K562 (cell line): ENCODE measurements at places on chromosomes 5 and 9.
A peak's percentile ranks its signal among the peaks of the same experiment; 100 is the strongest.

DNA sequence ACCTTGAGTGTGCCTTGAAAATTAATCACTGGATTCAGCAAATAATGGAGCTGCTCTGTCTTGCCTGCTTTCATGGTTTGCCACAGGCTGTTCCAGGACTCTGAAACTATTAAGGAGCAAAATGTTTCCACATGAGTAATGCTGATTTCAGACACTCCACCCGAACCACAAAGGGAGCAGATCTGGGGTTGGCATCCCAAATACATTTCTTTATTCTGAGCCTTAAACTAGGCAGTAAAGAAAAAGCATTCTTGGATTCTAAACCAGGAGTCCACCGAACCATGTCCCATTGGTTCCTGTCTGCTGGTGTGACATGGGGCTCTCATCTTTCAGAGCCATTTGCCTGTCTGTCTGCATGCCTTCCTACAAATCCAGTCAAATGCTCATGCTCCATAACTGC is 10.1 kb upstream of the C1QTNF3 start:
- H3K27me3 ChIP-seq, result no peaks in the 10 kb centered on the region
- H3K4me1 ChIP-seq, result no peaks in the 10 kb centered on the region
- no peaks in the 10 kb centered on the region for H3K36me3 ChIP-seq
- H3K27ac ChIP-seq, result no peak overlapping the region
- DNase-seq, result no peak

DNA sequence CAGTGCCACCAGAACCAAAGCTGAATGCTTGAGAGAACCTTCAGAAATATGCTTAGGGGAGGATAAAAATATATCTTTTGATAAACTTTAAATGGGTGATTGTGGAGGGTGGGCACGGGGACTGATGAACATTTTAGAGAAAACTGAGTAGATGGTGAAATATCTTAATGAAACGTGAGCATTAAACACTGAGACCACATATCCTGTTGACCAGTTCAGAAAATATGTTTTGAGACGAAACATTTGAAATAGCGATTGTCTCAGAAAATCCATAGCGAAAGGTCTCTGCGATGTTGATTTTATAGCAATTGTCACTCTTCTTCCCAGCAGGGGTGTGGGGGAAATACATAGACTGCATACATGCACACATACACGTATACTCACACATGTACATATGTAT is 231.0 kb downstream of the ESM1 start:
- no peaks in the 10 kb centered on the region; the same call in 1 of the 3 replicates for H3K4me1 ChIP-seq
- H3K36me3 ChIP-seq, result no peaks in the 10 kb centered on the region
- H3K27ac ChIP-seq, result no peak overlapping the region
- no peaks in the 10 kb centered on the region for H3K27me3 ChIP-seq
- no peak overlapping the region for H3K4me3 ChIP-seq
- no peak for DNase-seq

DNA sequence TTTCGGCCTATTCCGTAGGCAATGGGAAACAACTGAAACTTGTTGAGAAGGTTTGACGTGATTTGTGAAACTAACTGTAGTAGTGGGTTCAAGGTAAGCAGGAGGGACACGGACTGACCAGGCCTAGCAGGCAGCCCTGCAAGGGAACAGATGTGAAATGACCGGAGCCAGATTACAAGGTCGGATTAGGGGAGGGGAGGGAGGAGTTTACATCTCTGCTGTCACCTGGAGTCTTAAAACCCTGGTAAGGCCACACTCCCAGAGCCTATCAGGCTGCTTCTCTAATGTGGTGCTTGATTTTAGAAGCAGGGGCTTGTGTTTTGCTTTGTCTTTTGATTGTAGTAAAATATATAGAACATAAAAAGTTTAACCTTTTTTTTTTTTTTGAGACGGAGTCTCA is 3.5 kb upstream of the SPTAN1 start:
- H3K27ac ChIP-seq, result no peak overlapping the region
- H3K27me3 ChIP-seq, result peaks cover 3% of the 10 kb centered on the region; the same call in 1 of the 3 replicates
- H3K36me3 ChIP-seq, result no peaks in the 10 kb centered on the region
- no peak overlapping the region for H3K4me3 ChIP-seq
- peak; percentile 38 for DNase-seq

- no peak overlapping the region for H3K4me3 ChIP-seq
- H3K27me3 ChIP-seq, result no peaks in the 10 kb centered on the region
- H3K36me3 ChIP-seq, result no peaks in the 10 kb centered on the region
- no peak overlapping the region for H3K27ac ChIP-seq
- DNase-seq, result no peak
These were observed 189.4 kb downstream of the NXNL2 start for GRCh38 chr9:88724331-88724730.

DNA sequence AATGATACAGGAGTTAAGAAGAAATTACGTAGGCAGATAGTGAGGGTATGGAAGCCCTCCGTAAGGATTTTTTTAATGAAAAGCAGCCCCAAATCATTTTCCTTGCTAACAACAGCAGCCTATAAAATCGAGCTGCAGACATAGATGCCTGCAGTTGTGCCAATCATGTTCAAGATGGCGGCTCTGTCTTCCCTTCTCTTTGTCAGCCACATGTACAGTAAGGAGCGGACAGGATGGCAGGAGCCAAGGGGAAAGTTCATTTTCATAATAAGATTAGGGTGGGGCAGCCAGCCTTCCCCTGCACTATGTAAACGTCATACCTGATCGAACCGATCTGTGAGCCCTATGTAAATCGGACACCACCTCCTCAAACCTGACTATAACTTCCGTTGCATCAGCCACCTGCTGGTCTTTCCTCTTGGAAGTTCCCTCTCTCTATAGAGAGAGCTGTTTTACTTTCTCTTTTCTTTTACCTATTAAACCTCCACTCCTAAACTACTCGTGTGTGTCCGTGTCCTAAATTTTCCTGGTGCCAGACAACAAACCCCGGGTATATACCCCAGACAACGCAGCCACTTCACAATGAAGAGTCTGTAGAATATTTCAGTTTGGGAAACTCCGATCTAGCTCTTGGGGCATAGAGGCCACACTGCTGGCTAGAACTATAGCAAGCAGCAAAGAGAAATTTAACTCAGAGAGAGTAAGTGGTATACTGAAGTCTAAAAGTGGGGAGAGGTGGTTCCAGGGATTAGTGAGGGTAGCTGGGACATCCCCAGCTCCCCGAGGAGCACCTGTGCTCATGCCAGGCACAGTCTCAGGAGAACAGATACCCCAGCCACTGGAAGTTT is 20.8 kb upstream of the SLC24A2 start:
- no peaks in the 10 kb centered on the region for H3K36me3 ChIP-seq
- no peaks in the 10 kb centered on the region for H3K27me3 ChIP-seq
- H3K4me1 ChIP-seq, result no peaks in the 10 kb centered on the region
- no peak overlapping the region for H3K27ac ChIP-seq
- DNase-seq, result no peak

- no peak for DNase-seq
- no peaks in the 10 kb centered on the region; the same call in 1 of the 2 replicates for H3K4me1 ChIP-seq
These were observed 95.0 kb downstream of the MRPS27 start for GRCh38 chr5:72224946-72225463.

DNA sequence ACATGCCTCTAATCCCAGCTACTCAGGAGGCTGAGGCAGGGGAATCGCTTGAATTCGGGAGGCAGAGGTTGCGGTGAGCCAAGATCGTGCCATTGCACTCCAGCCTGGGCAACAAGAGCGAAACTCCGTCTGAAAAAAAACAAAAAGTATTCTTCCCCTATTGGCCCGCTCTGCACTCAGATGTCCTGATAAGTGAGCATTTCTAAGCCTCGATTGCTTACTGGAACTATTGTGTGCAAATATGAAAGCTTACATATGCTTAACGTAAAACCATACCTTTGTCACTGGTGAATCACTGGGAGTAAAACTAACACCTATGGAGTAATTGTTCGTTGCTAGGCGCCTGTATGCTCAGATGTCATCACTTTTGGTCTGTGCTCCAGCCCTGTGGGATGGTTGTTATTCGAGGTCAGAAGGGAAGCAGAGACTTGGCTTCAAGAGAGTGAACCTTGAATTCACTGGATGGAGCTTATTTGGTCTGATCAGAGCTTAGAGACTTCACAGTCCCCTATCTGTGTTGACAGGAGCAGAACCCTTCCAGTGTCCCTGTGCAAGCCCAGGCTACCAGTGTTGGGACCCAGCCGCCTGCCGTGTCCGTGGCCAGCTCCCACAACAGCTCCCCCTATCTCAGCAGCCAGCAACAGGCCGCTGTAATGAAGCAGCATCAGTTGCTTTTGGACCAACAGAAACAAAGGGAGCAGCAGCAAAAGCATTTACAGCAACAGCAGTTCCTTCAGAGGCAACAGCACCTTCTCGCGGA is 25.3 kb upstream of the LTC4S start:
- no peak for DNase-seq
- no peak overlapping the region for H3K4me3 ChIP-seq
- peaks cover 21% of the 10 kb centered on the region for H3K4me1 ChIP-seq
- H3K27me3 ChIP-seq, result no peaks in the 10 kb centered on the region
- H3K27ac ChIP-seq, result no peak overlapping the region
- H3K36me3 ChIP-seq, result peaks cover 87% of the 10 kb centered on the region

DNA sequence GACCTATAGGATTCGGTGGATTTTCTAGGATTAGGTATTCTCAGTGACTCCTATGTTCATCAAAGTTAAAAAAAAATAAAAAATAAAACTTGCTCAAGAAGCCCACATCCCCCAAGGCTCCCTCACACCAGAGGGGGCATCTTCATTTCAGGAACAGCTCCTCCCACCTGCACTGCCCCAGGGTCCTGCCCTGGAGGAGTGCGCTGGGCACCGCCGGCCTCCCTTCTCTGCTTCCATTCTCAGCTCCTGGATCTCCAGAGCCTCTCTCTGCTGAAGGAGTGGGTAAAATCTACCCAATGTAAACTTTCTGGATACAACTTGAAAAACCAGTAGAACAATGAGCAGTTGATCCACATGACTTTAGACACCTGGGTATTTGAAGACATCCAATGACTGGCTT is 359.8 kb upstream of the IRX4 start:
- H3K4me1 ChIP-seq, result peaks cover 3% of the 10 kb centered on the region; the same call in 1 of the 2 replicates
- DNase-seq, result no peak
- H3K4me3 ChIP-seq, result no peak overlapping the region
- H3K36me3 ChIP-seq, result no peaks in the 10 kb centered on the region
- no peak overlapping the region for H3K27ac ChIP-seq

- H3K4me3 ChIP-seq, result no peak overlapping the region
- H3K27me3 ChIP-seq, result no peaks in the 10 kb centered on the region
- no peak for DNase-seq
- no peak overlapping the region for H3K27ac ChIP-seq
- no peaks in the 10 kb centered on the region for H3K36me3 ChIP-seq
- no peaks in the 10 kb centered on the region for H3K4me1 ChIP-seq
These were observed 187.7 kb downstream of the TLE4 start for GRCh38 chr9:79759460-79759859.

- H3K36me3 ChIP-seq, result no peaks in the 10 kb centered on the region
- no peak overlapping the region for H3K4me3 ChIP-seq
- H3K27me3 ChIP-seq, result peaks cover 6% of the 10 kb centered on the region; the same call in 1 of the 3 replicates
- H3K27ac ChIP-seq, result no peak overlapping the region
- no peak for DNase-seq
- H3K4me1 ChIP-seq, result no peaks in the 10 kb centered on the region
These were observed 64.8 kb downstream of the COL27A1 start for GRCh38 chr9:114220061-114220541.

DNA sequence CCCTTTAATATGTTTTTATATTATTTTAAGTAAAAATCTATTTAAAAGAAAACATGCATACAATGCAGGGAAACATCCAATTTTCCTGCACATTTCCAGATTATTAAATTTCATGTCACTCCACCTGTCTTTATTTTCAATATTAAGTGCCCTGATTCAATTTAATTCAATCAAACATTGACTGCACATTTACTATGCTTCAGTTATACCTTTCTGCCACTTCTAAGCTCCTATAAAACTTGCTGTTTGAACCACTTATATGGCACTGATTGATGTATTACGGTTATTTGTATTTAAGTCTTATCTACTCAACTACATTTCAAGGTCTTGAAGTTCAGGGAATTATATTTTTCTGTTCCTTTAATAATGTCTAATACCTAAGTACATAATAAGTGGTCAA is 198.0 kb downstream of the CAVIN4 start:
- H3K4me1 ChIP-seq, result no peaks in the 10 kb centered on the region
- no peaks in the 10 kb centered on the region for H3K36me3 ChIP-seq
- no peak overlapping the region for H3K27ac ChIP-seq
- H3K4me3 ChIP-seq, result no peak overlapping the region
- DNase-seq, result no peak

DNA sequence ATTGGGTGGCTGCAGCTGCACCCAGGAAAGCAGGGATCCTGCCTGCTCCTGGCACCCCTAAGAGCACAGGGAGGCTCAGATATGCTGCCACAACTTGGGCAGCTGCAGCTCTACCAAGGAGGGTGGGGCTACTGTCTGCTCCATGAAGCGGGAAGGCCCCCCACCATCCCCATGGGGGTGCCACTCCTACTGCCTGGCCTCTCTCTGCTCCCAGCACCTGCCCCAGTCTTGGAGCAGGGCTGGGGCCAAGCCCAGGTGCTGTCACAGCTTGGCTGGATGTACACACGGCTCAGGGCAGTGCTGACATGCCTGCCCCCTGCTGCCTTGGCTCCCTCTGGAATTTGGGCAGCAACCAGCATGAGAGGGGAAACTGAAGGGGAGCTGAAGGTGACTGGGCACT is 214.7 kb upstream of the PLPPR1 start:
- DNase-seq, result no peak
- H3K27ac ChIP-seq, result no peak overlapping the region
- no peaks in the 10 kb centered on the region for H3K36me3 ChIP-seq
- H3K4me3 ChIP-seq, result no peak overlapping the region
- no peaks in the 10 kb centered on the region for H3K4me1 ChIP-seq
